ENCODE measurements at places on chromosomes 7 and 10.

GRCh38 chr7:106793015-106793975, 71.8 kb upstream of the PIK3CG start:
- no peak for DNase-seq

DNA sequence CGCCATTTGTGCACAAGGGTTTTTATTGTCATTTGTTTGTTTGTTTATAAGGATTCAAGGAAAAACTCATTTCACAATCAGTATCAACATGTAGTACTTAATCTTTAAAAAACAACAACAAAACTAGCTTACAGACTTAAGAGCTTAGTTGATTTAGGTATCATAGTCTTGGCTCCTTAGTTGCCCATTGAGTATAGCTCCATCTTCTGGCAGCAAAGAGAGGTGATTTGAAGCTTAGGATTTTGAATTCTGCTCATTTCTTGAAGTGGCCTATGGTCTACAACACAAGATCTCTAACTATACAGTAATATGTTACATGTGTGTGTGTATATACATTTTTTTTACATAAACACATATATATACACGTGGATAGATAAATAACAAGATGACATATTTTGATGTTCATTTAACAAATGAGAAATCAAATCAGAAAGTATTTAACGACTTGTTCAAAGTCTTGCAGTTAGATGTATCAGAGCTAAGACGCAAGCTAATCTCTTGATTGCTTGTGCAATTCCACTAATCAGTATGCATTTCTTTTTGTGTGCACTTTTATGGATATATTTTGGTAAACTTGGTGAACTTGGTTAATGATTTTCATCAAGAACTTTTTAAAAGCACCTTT, 307.3 kb downstream of the CAMK1D start:
- no peak for DNase-seq

DNA sequence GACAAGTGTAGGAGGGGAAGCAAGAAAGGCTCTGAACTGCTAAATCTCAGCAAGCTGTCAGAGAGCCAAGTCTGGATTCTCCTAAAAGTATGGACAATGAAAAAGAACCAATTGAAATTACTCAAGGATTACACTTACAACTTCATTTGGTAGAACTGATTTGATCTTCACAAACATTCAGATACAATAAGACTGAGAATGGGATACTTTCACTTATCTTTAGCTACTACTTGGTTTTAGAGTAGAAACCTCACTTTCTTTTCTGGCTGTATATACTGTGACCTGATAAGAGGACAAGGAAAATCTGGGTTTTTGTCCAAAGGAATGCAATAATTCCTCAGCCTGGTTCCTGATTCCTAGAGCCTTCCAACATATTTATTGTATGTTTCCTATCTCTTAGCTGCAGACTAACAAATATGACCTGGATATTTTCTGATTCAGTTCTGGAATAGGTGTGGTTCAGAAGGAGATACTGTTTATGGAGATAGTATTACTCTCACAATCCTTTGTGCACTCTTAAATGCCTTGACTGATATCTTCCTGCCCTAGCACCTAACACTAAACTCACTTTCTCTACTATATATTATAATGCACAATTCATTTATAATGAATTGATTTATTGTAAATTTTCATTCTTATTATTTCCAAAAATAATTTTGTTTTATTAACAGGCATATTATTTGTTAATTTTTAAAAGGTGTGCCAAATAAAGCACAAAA, 7.3 kb downstream of the SEMA3A start:
- no peak for DNase-seq

- DNase-seq = no peak
Observed at GRCh38 chr10:43308515-43308914, 41.6 kb upstream of the RASGEF1A start.

GRCh38 chr10:33478675-33479125, 144.2 kb upstream of the NRP1 start:
- no peak for DNase-seq

DNA sequence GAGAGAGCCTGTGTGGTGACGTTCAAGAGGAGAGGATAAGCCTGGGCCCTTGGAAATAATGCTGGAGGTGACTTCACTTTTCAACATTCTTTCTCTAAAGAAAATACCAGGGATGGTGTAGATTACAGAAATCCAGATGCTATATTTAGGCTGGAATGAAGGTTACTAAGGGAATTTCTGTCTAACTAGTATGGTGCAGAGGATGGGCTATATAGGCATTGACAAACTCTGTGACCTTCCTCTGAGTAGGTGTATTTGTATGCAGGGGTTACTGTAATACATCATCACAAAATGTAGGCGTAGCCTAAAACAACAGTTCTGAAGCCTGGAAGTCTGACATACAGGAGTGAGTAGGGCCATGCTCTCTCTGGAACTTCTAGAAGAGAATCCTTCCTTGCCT, 155.3 kb upstream of the INHBA start:
- DNase-seq = no peak

GRCh38 chr7:25752154-25752553, 399.8 kb upstream of the NFE2L3 start:
- no peak for DNase-seq

DNA sequence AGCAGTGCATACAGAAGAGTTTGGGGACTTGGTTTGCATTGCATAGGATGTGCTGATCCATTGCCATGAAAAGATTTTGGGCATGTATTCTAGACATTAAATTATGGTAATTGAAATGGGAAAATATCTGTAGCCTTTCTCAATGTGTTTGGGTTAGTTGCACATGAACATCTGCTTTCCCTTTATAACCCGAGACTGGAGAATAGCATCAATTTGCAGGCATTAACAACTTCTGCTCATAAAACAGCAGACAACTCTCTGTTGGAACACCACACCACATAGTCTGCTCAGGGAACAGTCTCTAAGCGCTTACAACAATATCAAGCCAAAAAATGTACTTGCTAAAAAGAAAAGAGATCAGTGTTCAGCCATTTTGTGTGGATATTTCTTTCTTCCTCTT, 1391.1 kb upstream of the LRRTM3 start:
- DNase-seq = no peak

DNA sequence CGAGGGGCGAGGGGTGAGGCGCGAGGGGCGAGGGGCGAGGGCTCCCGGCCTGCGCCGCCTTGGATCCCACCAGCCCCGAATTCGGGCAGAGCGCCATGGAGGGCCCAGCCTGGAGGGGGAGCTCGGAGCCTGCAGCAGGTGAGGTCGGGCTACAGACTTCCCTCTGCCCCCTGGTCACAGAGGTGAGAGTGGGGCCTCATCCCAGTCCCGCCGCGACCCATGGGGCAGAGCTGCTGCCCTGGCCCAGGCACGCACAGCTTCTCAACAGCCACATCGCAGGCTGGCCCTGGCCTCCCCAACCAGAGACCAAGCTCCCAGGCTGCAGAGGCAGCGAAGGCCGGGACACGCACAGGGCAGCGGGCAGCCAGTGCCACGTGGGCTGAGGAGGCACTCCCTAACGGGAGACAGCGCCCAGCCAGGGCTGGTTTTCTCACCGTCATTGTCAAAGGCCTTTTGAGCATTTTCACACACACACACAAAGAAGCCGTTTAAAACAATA, 191.8 kb downstream of the PTPRN2 start:
- no peak for DNase-seq

DNA sequence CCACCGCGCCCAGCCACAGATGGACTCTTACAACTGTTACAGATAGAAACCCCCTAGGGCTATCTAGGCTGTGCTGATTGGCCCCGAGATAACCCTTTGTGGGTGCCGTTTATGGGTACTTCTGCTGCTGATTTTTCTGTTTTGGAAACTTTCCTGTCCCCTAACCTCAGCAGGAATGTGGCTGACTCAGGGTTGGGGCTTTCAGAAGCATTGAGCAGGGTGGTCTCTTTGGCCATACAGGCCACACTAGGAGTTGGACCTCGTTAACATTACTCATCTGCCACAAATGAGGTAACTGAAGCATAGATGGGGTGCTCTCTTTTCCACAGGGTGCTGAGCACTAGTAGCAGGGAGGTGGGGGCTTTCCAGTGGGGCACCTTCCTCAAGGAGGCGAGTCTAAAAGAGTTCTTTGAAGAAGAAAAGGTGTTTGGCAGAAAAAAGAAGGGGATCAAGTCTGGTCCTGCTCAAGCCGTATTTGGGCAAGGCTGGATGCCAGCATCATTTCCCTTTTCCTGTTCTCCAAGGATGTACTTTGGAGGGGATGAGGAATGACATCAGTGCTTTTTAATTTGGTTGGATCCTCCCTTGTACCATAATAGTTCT, 6.4 kb downstream of the ZSCAN25 start:
- DNase-seq = peak; percentile 56

GRCh38 chr7:128056901-128057300, 25.7 kb upstream of the LRRC4 start:
- DNase-seq = no peak

- DNase-seq = no peak
Observed at GRCh38 chr10:86345859-86346798, 20.5 kb downstream of the GRID1 start.

- DNase-seq = no peak
Observed at GRCh38 chr10:14717552-14717951, 57.1 kb downstream of the FAM107B start.

- DNase-seq = no peak
Observed at GRCh38 chr7:157867685-157868305, 531.0 kb downstream of the DNAJB6 start.

DNA sequence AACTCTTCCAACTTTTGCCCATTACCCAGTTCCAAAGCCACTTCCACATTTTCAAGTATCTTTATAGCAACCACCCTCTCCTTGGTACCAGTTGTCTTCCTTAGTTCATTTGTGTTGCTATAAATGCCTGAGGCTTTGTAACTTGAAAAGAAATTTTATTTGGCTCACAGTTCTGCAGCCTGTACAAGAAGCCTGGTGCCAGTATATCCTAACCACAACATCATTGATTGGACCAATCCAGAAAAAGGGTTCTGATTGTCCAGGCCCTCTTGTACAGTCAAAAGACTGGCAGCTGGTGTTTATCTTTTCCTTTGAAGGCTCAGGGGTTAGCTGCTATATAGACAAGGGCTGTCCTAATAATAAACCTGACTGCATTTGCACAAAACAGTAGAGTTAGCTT, 21.1 kb upstream of the ABCC2 start:
- no peak for DNase-seq

DNA sequence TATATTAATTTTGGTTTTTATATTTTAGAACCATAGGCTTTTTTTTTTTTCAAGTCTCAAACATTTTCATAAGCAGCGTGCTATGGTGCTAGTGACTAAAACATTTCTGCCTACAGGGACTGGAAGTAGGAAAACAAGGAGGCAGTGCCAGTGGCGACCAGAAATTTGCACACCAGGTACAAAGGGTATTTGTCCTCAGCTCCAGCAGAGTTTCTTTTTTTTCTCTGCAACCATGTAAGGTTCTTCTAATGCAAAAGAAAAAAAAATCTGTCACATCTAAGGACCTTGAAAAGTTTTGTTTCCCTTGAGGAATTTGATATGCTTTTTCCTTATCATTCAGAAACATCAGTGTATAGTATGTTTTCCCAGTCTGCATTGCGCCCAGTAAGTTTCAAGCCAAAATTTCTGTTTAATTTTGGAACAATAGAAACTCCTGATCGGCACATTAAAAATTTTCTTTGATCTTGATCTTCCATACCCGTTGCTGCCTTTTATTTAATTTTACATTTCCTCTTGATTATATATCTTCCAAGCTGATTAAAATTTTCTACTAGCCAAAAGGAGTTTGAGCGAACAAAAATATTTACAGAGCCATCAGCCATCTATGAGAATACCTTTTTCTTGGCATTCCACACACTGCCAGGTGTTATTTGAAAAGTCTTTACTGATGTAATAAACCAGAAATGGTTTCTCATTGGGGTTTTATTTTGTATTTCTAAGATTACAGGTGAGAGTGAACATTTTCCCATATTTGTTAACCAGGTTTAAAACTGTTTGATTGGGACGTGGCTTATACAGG, 956 bp upstream of the KLHDC10 start:
- no peak for DNase-seq

DNA sequence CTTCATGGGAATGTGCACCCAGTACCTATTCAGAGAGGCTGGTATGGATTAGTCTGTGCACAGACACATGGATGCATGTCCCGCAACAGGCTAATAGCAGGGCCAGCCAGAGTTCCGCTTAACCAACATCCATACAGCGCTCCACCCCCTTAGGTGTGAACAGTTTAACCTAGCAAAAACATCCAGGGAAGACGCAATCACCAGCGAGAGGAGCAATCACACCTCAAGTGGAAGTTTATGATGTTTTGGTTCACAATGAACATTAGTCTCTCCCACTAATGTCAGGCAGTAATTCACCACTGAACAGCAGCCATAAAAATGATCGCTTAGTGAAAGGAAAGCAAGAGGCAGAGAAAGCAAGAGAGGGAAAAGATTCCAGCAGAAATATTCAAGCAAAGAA, 91.1 kb downstream of the PLXNA4 start:
- no peak for DNase-seq

- DNase-seq = no peak
Observed at GRCh38 chr7:40701836-40702551, 567.2 kb downstream of the SUGCT start.

GRCh38 chr7:33961948-33962347, 56.6 kb downstream of the BMPER start:
- DNase-seq = no peak

DNA sequence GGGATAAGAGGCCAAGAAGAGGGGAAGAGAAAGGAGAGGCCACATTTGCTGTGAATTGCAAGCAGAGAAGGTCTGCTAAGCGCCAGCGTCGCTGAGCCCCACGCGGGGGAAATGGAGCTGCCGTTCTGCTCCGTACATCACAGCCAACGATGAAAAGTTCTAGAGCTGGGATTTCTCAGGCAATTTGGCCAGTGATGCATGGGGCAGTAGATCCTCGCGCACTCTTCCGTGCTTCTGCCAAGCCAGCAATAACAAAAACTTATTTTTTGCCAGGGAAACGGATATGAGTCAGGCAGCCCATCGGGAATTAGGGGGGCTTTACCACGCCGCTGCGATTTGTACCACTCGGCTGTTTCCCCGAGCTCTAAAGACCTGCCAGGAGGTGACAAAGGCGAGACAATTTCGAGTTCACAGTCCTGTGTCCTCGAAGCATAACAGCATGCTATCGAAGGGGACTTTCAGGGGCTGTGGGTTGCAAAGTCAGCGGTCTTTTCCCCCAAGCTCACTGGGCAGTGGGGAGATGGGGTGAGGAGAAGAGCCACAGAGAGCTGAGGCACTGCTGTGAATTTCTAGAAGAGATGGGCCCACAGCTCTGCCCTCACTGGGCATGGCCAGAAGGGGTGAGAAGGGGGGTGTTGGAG, 30.0 kb upstream of the SLF2 start:
- no peak for DNase-seq

DNA sequence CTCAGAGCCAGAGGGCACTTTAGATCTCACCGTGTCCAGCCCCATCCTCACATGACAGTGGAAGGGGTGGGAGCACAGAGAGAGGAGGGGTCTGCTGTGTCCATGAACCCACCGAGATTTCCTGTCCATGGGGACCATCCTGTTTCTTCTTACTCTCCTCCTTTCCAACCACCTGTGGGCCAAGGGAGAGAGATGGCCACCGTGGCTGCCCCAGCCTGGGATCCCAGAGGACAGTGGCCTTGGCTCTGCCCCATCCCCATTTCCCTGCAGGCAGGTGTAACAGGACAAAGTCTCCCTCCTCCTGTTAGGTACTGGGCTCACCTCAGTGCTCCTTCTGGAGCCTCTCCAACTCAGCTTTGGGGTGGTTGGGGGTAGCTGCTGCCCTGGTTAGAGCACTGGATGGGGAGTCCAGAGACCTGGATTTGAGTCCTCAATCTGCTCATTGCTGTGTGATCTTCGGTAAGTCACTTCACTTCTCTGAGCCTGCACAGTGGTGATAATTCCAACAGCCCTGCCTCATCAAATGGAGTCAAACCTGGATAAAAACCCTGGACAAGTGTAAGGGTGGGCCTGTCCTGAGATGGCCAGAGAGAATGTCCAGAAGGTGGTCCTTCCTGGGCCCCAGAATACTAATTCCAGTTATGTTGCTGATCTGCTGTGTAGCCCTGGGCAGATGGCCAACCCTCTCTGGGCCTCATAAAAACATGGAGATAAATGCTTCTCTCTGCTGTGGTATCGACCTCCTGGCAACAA, 17.8 kb upstream of the PCBD1 start:
- DNase-seq = no peak

All from osteocyte (in vitro differentiated cells).